ENCODE measurements at places on chromosomes 3 and 15. TPM values are rescaled to one million over a fixed set of nuclear protein-coding genes. Genes with fewer than 3 reads are reported as not detected.

Gene CPN2
- not detected for total RNA-seq

Gene LSAMP
- 0.26 TPM for total RNA-seq

Gene ANXA2
- total RNA-seq = 376 TPM

Gene UBE2E2
- total RNA-seq = 58.5 TPM

Gene STRIT1
- total RNA-seq = not detected

Gene ACTC1
- 3.0 TPM for total RNA-seq

Gene CAMKV
- not detected for total RNA-seq

- H3K36me3 ChIP-seq = no peaks in the 10 kb centered on the region
- no peak overlapping the region for H3K4me3 ChIP-seq
- H3K27ac ChIP-seq = no peak overlapping the region
Measured at GRCh38 chr3:133882986-133883586, 12.6 kb downstream of the RAB6B start.

DNA sequence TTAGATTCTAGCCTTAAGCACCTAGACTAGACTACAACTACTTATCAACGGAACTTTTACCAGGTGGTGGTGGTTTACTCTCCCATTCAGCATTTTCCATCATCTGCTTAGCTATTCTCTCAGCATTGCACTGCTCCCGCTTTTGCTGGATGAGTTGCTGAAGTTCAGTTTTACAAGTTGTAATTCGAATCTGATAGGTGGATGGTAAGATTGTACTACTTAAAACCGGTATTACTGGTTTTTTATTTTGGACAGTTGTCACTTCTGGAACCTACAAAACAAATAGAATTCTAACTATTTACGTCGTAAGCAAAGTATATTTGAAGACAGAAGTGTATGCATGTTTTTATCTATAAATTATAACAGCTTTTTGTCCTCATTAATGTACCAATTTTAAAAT, 41.1 kb downstream of the PIK3R4 start:
- no peak for DNase-seq
- no peaks in the 10 kb centered on the region for H3K4me1 ChIP-seq
- no peak overlapping the region for H3K4me3 ChIP-seq
- no peaks in the 10 kb centered on the region for H3K36me3 ChIP-seq
- H3K27me3 ChIP-seq = no peaks in the 10 kb centered on the region
- no peak overlapping the region for H3K27ac ChIP-seq

DNA sequence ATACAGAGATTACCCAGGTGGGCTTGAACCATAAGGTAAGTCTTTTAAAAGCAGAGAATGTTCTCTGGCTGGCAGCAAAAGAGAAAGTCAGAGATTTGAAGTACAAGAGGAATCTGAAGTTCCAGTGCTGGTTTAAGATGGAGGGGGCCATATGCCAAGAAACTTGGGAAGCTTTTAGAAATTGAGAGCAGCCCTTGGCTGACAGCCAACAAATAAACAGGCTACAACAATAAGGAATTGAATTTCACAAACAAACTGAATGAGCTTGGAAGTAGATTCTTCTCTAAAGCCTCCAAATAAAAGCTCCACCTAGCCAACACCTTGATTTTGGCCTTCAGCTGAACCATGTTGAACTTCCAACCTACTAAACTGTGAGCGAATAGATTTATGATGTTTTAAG, 85.7 kb downstream of the TRIM42 start:
- H3K4me1 ChIP-seq = no peaks in the 10 kb centered on the region
- DNase-seq = no peak
- H3K27me3 ChIP-seq = no peaks in the 10 kb centered on the region
- no peak overlapping the region for H3K27ac ChIP-seq
- no peaks in the 10 kb centered on the region for H3K36me3 ChIP-seq
- no peak overlapping the region for H3K4me3 ChIP-seq

DNA sequence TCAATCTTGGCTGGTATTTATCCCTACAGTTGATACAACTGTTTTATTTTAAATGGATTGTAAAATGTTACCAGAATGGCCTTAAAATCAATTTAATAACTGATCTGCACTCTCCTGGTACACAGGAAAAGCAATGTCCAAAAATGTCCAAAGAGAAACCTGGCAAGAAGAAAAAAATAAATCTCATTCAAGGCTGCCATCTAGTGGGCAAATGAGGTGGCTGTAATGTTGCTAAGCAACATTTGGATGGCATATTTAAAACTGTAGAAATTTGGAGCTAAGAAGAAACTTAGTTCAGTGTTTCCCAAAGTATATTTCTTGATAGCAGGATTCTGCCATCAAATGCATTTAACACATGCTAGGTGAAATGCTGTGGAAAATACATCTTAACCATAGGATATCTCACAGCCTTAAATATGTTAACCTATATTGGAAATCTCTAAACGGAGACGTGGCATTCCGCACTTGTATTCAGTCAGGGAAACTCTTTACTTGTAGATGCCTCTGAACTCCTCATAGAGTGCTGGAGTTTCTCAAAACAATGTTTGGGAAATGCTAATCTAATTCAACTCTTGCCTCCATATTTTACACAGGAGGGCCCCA, 216.8 kb downstream of the ERC2 start:
- no peak overlapping the region for H3K27ac ChIP-seq
- no peak overlapping the region for H3K4me3 ChIP-seq
- no peaks in the 10 kb centered on the region for H3K36me3 ChIP-seq
- no peaks in the 10 kb centered on the region for H3K27me3 ChIP-seq
- no peaks in the 10 kb centered on the region for H3K4me1 ChIP-seq

GRCh38 chr3:148943506-148944205, 47.7 kb upstream of the GYG1 start:
- no peaks in the 10 kb centered on the region for H3K4me1 ChIP-seq
- no peak overlapping the region for H3K4me3 ChIP-seq
- no peak for DNase-seq
- no peaks in the 10 kb centered on the region for H3K27me3 ChIP-seq
- no peak overlapping the region for H3K27ac ChIP-seq

GRCh38 chr15:33360886-33361285, 50.1 kb downstream of the RYR3 start:
- H3K27ac ChIP-seq = no peak overlapping the region
- DNase-seq = no peak
- no peaks in the 10 kb centered on the region for H3K27me3 ChIP-seq
- no peak overlapping the region for H3K4me3 ChIP-seq

DNA sequence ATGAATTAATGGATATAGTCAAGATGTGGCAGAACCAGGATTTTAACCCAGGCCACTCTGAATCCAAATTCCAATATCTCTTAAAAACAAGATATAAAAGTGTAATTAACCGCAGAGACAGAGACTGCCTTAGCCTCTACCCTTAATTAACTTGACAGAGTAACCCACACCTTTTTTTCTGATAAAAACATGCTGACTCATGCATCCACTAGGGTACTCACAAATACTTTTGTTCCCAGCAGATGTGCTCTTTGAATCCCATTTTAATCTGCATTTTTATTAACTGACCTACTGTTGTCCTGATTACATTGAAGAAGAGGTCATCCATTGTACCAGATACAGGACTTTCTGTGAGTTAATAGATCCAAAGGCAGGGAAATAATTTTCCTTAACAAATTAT, 278.3 kb downstream of the CHL1 start:
- no peak overlapping the region for H3K27ac ChIP-seq
- H3K4me3 ChIP-seq = no peak overlapping the region
- DNase-seq = no peak
- no peaks in the 10 kb centered on the region for H3K36me3 ChIP-seq
- H3K27me3 ChIP-seq = no peaks in the 10 kb centered on the region

DNA sequence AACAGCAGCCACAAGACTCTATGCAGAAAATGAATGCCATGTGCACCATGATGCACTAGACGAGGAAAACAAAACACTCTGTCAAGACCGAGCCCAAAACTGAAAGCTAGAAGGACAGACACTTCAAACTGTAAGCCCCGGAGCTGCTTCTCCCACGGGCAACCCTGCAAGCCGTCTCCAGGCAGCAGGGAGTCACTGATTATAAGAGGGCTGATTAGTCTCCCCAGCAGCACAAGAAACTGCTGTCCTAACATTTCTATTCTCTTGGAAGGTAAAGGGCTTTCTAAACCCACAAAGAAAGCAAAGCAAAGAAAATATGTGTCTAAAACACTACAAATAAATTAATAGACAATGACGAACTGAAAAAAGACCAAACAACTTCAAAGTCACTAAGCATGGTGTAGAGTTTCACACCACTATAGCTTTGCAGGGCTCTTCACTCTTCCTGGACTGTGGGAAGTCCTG, 15.5 kb downstream of the TBC1D2B start:
- H3K4me3 ChIP-seq = peak overlapping the region; percentile 14
- peak overlapping the region; percentile 92 for H3K27ac ChIP-seq

DNA sequence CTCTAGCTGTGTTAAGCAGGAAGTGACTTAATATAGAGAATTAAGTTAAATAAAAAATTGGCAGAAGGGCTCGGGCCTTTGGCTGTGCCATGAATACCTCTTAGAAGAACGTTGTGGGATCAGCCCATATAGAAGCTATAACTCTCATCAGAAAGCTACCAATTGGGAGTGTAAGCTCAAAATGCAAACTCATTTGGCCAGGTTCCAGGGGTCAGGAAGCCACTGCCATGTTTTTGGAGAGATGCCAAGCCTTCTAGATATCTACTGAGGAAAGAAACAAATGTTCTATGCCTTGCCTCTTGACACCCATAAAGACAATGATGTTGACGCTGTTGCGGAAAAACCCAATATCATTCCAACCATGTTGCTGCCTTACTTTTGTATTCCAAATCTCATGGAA, 475.2 kb upstream of the TGFBR2 start:
- H3K4me1 ChIP-seq = no peaks in the 10 kb centered on the region
- no peak overlapping the region for H3K4me3 ChIP-seq
- no peak for DNase-seq
- H3K36me3 ChIP-seq = no peaks in the 10 kb centered on the region
- H3K27ac ChIP-seq = no peak overlapping the region

- no peak overlapping the region for H3K27ac ChIP-seq
- H3K27me3 ChIP-seq = no peaks in the 10 kb centered on the region
- H3K4me1 ChIP-seq = no peaks in the 10 kb centered on the region
- no peaks in the 10 kb centered on the region for H3K36me3 ChIP-seq
- no peak overlapping the region for H3K4me3 ChIP-seq
Measured at GRCh38 chr3:187261541-187261969, 30.0 kb downstream of the MASP1 start.

- H3K36me3 ChIP-seq = no peaks in the 10 kb centered on the region
- no peak overlapping the region for H3K4me3 ChIP-seq
- peaks cover 5% of the 10 kb centered on the region for H3K4me1 ChIP-seq
- no peak overlapping the region for H3K27ac ChIP-seq
- DNase-seq = no peak
Measured at GRCh38 chr3:164302622-164303021, 775.7 kb downstream of the SI start.

- DNase-seq = no peak
- no peak overlapping the region for H3K4me3 ChIP-seq
- H3K27me3 ChIP-seq = no peaks in the 10 kb centered on the region
- H3K4me1 ChIP-seq = no peaks in the 10 kb centered on the region
- H3K27ac ChIP-seq = no peak overlapping the region
Measured at GRCh38 chr3:169955406-169955805, 11.2 kb upstream of the SEC62 start.

- H3K4me3 ChIP-seq = no peak overlapping the region
- DNase-seq = no peak
- no peak overlapping the region for H3K27ac ChIP-seq
- H3K4me1 ChIP-seq = no peaks in the 10 kb centered on the region
Measured at GRCh38 chr3:54949491-54950044, 21.7 kb upstream of the LRTM1 start.

GRCh38 chr15:80779658-80780415, 667 bp downstream of the CEMIP start:
- no peaks in the 10 kb centered on the region for H3K36me3 ChIP-seq
- H3K4me1 ChIP-seq = no peaks in the 10 kb centered on the region
- peak overlapping the region; percentile 31 for H3K4me3 ChIP-seq

DNA sequence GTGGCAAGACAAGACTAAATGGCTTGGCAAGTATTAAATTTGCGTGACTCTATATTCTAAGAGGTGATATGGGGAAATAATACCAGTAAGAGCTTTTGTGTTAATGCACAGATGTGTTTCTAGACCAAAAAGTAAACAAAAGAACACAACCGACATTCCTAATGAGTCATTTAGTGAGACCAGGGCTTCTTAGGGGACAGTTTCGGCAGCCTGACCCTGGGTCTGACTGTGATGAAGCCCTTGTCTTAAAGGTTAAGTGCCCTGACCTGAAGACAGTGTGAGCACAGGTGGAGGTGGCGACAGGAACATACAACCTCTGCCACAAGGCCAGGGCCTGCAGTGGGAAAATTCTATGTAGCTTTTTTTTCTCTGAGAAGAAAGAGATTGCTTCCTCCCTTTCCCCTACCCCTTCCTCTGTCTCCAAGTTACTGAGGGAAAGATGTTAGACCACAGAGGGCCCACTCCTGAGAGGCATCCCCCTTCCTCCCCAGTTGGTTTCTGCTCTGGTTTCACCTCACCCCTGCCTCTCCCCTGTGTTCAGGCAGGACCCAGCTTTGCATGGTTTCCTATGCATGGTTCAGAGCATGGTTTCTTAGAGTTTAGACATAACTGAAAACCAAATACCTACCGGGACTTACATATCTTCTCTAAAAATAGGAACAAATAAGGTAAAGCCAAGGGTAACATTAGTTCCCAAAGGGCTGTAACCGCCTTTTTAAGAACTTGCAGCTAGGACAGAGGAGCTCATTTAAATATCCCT, 24.8 kb upstream of the CMTM7 start:
- no peak for DNase-seq
- H3K4me1 ChIP-seq = no peaks in the 10 kb centered on the region
- H3K4me3 ChIP-seq = no peak overlapping the region
- H3K27ac ChIP-seq = no peak overlapping the region

DNA sequence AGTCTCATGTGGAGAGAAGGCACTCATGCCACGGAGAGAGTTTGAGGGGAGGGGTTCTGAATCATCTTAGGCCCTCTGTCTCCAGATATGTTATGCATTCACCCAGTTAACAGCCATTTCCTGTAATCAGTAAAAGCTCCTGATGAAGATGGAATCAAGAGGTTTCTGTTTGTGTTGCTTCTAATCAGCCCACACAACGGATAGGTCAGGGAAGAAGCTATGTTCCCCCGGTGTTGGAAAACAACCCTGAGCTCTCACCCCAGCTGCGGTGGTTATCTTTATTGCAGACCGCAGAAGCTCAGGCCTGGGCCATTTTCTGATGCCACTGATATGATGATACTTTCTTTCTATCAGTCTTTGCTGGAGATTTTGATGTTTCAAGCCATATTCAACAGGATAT, 338.5 kb upstream of the ONECUT1 start:
- H3K4me3 ChIP-seq = no peak overlapping the region
- DNase-seq = no peak
- H3K36me3 ChIP-seq = no peaks in the 10 kb centered on the region

Measured in uterus (tissue), 4 donors.